ENCODE measurements at places on chromosomes 13 and 19.
A peak's percentile ranks its signal among the peaks of the same experiment; 100 is the strongest.

DNA sequence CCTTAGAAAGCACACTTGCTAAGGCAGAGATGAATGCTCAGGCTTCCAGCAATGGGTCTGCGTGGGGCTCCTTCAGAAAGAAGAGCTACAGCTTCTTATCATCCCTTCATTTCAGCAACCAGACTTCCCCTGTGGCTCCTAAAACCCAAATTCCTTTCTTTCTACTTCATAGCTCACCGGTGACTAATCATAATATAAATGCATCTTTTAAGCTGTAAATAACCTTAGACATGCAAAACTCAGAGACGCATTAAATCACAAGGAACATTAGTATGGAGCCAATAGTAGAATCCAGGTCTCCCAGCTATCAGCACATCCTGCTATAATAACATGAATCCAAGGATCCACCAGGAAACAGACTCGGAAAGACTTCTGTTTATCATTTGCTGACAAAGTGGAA is 375.6 kb downstream of the COG6 start:
- no peak for DNase-seq

GRCh38 chr13:27347211-27347772 is 76.7 kb downstream of the RASL11A start:
- DNase-seq: no peak

DNA sequence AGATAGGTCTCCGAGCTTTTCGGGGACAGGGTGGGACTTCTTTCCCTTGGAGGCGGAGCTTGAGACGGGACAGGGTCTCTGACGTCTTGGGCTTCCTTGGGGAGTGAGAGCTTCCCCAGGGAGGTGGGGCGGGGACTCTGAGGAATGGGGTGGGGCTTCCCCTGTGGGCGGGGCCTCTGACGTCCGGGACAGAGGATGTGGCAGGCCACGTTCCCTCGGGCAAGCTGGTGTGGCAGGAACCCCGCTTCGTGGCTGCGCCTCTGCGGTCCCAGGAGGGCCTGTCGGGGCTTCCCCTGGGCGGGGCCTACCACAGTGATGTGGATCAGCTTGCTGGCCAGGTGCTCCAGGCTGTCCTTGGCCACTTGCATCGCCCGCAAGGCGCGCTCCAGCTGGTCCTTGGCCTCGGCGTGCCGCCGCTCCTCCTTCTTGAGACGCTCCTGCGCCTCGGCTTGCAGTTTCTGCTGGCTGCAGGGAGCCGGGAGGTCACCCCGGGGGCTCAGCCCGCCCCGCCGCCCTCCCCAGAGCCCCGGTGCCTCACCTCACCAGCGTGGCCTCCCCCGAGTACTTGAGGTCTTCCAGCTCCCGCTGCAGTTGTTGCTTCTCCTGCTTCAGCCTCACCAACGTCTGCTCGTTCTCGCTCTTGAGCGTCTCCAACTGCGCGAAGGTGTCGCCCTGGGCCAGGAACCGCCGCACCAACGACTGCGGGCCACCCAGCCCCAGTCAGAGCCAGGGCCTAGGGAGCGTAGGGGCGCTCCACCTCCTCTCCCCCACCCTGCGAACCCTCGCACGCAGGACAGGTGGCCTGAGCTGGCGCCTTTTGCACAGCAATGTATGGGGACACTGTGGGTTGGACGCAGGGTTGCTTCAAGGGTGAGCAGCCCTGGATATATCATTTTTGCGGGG is 3.3 kb upstream of the RGL3 start:
- peak; percentile 89 for DNase-seq

GRCh38 chr13:114000151-114001040 is 26.5 kb upstream of the C13orf46 start:
- no peak for DNase-seq

DNA sequence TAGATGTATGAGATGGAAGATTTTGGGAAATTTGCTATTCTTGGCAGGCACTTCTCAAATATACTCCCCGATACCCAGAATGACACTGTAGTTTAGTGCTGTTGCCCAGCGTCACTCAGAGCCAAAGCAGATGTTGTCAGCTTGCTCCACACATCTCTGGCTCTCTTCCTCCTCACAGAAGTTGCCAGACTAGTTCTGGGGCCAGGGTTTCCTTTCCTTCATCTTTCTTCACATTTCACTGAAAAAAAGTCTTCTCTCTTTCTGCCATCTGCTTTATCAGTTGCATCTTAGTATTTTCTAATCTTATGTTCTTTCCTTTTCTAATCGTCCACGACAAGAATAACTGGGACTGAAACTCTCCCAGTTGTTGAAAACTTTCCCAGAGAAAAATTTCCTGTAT is 251.4 kb downstream of the RGCC start:
- DNase-seq: no peak

- DNase-seq: peak; percentile 65
These were observed 6.8 kb downstream of the RPS11 start for GRCh38 chr19:49502866-49503581.

DNA sequence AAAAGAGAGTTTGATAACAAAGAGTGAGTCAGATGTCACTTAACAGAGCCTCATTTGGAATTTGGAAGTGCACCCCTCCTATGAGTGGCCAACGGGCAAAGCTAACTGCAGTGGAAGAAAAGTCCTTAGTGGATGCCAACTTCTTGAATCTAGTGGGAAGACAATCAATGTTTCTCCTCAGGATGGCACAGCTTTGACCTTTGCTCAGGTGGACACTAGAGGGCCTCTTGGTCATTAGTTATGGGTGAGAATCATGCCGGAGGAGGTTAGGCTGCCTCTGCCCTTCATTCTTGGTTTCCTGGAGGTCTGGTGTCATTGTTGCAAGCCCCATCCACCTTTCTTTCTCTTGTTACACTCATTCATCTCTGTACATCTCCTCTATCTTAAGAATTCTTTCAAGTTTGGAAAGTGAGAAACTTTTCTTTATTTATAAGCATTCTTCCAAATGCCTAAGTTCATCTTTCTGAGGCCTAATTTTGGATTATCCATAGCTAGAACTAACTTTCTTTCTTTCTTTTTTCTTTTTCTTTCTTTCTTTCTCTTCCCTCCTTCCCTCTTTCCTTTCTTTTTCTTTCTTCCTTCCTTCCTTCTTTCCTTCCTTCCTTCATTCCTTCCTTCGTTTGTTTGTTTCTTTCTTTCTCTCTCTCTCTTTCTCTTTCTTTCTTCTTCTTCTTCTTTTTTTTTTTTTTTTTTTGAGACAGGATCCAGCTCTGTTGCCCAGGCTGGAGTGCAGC is 327.2 kb upstream of the TSHZ3 start:
- no peak for DNase-seq

DNA sequence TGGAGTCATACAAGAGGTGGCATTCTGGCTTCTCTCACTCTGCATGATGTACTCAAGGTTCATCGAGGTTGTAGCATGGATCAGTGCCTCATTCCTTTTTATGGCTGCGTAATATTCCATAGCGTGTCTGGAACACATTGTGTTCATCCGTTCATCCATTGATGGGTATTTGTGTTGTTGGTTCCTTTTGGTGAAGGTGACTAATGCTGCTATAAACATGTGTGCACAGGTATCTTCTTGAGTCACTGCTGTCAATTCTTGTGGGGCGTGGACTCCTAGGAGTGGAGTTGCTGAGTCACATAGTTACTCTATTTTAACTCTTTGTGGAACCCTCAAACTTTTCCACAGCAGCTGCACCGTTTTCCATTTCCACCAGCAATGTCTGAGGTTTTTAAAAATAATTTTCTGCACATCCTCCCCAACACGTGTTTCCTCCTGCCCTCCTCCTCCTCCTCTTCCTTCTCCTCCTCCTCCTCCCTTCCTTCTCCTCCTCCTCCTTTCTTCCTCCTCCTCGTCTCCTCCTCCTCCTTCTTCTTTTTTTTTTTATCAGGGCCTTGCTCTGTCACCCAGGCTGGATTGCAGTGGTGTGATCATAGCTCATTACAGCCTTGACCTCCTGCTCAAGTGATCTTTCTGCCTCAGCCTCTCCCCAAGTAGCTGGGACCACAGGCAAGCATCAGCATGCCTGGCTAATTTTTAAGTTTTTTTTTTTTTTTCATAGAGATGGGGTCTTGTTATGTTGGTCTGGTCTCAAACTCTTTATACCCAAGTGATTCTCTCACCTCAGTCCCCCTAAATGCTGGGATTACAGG is 2.0 kb upstream of the TMEM221 start:
- DNase-seq: no peak

DNA sequence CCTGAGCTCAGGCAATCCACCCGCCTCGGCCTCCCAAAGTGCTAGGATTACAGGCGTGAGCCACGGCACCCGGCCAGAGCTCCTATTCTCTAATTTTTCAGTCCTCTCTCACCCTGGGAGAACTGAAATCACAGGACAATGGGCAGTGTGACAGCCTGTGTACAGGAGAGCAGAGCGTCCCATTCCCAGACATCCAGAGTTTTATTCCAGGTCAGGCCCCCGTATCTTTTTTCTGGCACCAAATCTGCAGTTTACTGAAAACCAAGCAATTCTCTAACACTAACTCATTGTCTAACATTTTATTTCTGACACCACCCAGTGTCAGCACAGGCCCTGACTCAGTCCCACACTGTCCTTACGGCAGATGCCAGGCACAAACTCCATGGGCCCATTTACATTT is 6.7 kb downstream of the ZNF708 start:
- no peak for DNase-seq

- no peak for DNase-seq
These were observed 36.5 kb downstream of the SIPA1L3 start for GRCh38 chr19:37943480-37943879.

- no peak for DNase-seq
These were observed 618.7 kb upstream of the SGCG start for GRCh38 chr13:22562116-22562515.

GRCh38 chr19:1130771-1131717 is 27.2 kb downstream of the GPX4 start:
- DNase-seq: peak; percentile 53

- no peak for DNase-seq
These were observed 15.0 kb downstream of the TSHZ3 start for GRCh38 chr19:31334101-31334848.

GRCh38 chr13:114021464-114022308 is 47.8 kb upstream of the C13orf46 start:
- DNase-seq: no peak

DNA sequence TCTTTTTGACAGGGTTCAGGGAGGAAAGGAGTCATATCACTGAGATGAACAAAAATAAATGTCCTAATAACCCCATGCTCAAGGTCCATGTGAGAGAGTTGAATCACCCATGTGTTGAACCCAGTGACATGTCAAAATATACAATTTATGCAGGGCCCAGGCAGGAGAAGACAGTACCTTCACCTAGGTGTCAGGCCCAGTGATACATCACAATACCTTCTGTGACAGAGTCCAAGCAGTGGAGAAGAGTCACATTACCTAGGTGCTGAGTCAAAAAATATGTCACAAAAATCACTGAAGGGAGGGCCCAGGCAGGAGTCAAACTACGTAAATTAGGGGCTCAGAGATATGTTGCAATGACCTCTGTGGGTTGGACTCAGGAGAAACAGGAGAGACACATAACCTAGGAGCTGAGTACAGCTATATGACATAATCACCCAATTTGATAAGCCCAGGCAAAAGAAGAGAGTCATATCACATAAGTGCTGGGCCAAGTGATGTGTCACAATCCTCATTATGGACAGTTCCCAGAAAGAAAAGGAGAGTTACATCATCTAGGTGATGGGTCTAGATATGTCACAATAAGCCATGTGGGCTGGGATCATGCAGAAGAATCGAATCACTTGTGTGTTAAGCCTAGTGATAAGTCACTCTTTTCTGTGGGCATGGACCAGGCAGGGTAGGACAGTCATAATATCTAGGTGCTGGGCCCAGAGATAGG is 13.8 kb upstream of the ZNF724 start:
- no peak for DNase-seq

DNA sequence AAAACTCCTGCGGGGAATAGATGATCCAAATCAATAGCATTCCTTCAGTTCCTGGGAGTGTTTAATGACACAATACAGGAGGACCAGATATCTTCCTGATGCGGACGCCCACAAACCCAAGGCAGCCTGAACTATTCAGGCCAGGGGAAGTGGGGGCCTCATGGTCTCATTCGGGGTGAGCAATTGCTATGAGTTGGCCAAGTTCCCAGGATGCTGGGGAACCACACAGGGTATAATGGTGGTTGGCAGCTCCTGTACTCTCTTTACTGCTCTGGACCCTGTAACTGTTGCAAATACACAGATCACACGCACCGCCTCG is 401.2 kb downstream of the IRS2 start:
- DNase-seq: no peak

DNA sequence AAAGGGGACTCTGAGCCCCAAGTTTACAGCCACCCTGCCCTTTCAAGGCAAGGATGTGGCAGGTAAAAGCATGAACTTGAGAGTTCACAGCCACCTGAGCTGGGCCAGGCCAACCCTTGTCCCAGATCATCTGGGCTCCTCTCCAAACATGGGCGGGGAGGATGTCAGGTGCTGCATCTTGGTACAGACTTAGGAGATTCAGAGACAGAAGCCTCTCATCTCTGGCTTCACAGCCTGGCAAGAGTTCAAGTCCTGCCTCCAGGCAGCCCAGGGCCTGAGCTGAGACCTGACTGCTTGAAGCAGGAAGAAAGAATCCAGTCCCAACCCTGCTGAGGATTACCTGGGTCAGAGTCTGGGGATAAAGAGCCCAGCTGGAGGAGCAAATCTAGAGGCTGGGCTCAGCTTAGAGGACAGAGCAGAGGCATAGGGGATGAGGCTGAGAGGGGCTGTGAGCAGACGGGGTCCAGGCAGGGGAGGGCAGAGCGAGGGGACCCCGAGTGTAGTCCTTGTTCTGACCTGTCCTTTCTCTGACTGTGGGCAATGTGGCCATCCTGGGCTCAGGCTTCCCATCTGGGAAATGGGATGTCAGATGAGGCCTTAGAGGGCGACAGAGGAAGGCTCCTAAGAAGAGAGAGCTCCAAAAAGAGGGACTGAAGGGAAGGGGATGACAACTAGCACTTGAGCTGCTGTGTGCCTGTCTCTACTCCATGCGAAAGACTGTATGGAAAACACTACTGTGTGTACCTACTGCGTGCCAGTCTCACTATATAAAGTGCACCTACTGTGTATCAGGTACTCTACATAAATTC is 6.6 kb upstream of the OR10H5 start:
- no peak for DNase-seq

DNA sequence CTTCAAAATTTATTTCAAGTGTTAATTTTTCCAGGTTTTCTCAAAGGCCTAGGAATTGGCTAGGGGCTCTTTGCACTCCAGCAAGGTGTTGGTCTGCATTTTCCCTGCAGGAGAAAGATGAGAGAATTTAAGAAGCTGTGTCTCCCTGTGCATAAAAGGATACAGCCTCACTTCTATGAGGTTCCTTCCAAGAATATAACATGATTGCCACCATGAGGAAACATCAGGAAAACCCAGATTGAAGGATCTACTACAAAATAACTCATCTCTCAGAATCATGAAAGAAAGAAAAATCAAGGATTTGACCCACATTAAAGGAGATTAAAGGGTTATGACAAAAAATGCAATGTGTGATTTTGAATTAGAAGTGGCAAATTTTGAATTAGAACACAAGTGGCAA is 69.9 kb downstream of the RUBCNL start:
- DNase-seq: no peak

- DNase-seq: no peak
These were observed 595 bp downstream of the TLE2 start for GRCh38 chr19:3028305-3029064.

Measured in CD4-positive, alpha-beta T cell treated with Interferon gamma for 1 hour (primary cell).